Brain (organoid and tissue), 16 donors: ENCODE measurements at places on chromosomes 7 and 10.

DNA sequence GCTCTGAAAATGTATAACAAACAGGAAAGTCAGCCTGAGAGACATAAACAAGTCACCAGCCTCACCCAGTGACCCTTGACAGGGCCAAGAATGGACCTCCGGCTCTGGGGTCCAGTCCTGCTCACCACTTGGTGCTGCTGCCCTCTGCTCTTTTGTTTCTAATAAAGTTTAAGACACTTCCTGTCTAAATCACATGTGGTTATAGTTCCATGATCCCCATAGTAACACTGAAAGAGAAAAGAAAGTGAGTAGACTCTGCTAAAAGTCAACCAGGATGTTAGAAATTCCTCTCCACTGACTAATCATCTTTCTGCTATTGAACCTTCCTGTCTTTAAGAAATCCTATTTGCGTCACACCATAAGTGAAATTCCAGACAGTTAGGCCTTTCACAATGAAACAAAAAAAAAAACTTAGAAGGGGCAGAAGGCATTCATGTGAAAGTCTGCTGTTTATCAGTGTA, 179.2 kb upstream of the BET1 start:
- no peak for DNase-seq

DNA sequence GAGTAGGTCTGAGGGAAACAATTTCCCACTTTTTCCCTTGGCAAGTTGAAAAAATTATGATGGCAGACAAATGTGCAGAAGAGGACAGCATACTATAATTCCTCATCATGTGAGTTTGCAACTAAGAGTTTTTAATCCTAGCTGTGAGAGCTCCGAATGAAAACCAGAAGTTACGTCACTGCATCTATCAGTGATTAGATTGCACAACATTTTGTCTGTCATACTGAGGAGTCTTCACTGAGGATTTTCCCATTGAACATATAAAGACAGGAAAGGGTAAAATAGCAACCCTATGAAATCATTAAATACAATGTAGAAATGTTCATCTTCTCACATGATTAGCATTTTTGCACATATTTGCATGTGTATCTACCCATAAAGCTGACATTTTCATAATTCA, 45.8 kb downstream of the ZNF736 start:
- no peak for DNase-seq

- DNase-seq: no peak
These were observed 21.0 kb downstream of the ITPRIP start for GRCh38 chr10:104317269-104317710.

DNA sequence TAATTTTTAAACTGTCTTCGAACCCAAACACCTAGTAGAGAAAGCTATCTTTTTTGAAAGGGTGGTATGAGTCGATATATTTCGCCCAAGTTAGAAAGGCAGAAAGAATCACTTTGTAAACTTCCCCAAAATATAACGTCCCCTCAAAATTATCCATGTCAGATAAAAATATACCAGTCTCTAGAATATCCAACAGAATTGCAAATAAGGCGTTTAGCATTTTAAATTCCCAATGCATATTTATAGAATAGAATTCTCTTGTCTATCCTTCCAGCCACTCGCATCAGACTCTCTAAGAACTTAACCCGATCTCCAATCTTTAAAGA, 2.1 kb downstream of the CTBP2 start:
- DNase-seq: no peak

GRCh38 chr10:930625-931325, 730 bp downstream of the LARP4B start:
- no peak for DNase-seq

GRCh38 chr10:110553905-110554304, 13.6 kb upstream of the SMC3 start:
- DNase-seq: no peak

GRCh38 chr7:46576950-46577349, 655.9 kb upstream of the IGFBP3 start:
- DNase-seq: no peak

GRCh38 chr7:142865766-142866165, 10.9 kb downstream of the EPHB6 start:
- no peak for DNase-seq

DNA sequence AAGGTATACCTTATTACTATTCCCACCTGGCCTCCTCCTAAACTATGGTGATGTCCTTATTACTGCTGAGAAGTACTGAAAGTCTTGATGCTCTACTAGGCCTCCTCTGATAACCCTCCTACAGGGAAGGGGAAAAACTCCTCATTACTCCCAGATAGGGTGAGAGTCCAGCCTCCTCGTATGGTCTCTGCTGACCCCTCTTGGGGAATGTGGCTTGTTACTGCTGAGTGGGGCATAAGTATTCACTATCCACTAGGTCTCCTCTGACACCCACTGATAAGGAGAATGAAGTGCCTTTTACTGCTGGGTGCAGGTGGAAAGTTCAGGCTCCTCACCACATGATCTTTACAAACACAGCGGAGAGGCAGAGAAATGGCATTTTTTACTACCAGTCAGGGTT, 222.9 kb downstream of the CHRM2 start:
- DNase-seq: peak; percentile 11

DNA sequence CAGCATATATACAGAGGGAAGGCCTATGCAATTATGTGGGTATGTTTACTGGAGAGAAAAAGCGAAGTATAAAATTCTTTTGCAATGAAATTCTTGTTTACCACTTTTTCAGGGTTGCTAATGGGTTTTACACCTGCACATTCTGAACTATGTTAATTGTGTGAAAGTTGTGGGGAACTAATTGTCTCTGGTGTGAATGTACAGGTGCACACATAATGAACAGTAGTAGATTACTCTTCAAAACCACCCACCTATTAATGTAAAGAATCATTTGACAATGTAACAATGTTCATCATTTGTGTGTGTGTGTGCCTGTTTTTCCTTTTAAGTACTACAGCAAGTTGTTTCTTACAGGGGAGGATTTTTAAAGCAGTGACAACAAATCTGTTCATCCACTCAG, 80.0 kb upstream of the FEZF1 start:
- no peak for DNase-seq

GRCh38 chr10:132630666-132631337, 93.2 kb downstream of the INPP5A start:
- DNase-seq: no peak

DNA sequence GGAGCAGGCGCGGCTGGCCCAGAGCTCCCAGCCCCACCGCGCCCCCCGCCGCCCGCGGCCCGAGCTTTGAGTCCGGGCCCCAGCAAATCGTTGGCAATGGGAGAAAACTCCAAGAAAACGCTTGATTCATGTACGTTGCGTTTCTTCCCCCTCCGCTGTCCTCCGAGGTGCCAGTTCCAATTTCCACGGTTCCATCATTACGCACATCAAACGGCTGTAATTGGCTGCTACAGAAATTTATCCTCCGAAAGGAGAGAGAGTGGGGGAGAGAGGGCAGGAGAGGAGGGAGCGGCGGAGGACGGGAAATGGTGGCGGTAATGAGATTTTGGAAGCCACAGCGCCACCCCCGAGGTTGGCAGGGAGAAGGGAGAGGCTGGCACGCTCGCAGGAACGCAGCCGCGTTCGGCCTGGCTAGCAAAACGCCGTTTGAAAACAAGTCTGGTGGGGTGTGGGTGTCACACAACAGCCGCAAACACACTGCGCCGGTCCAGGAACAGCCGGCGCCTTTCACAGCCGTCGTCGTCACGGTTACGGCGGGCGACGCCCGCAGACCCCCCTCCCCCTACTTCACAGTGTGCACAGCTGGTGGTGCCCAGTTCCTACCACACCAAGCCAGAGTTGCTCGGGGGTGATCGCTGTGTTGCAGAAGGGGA, 57.5 kb downstream of the UNCX start:
- DNase-seq: peak; percentile 93

GRCh38 chr7:25762511-25763462, 389.2 kb upstream of the NFE2L3 start:
- DNase-seq: no peak

DNA sequence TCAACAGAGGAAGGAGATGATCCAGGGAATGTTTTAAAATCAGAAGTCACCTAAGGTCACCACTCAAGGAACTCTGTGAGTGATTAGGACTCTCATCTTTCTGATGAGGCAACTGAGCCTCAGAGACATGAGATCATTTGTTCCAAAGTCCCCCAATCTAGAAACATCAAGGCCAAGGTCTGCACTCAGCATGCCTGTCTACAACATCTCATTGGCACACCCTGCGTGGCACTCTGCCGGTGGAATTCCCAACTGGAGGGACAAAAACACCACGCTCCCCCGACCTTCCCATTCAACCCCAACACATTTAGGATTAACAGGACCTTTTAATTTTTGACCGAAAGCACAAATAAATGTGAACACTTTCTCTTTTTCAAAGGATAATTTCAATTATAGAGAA, 31.4 kb downstream of the CPXM2 start:
- DNase-seq: no peak

DNA sequence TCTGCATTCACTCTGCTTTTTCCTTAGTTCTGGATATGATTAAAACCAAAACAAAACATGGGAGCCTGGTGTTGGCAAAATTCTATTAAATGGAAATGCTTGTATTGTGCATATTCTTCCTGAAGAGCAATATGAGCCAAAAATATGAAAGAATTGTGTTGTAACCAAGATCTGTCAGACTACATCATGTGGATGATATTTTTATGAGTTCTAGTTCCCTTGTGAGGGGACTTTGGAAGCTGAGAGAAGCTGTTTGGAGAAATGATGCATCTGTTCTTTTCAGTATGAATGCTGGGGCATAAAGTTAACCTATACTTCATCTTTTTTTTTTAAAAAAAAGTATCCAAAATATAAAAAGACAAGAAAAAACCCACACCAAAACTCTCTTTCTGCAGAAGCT, 782.7 kb downstream of the ANKRD7 start:
- DNase-seq: no peak

DNA sequence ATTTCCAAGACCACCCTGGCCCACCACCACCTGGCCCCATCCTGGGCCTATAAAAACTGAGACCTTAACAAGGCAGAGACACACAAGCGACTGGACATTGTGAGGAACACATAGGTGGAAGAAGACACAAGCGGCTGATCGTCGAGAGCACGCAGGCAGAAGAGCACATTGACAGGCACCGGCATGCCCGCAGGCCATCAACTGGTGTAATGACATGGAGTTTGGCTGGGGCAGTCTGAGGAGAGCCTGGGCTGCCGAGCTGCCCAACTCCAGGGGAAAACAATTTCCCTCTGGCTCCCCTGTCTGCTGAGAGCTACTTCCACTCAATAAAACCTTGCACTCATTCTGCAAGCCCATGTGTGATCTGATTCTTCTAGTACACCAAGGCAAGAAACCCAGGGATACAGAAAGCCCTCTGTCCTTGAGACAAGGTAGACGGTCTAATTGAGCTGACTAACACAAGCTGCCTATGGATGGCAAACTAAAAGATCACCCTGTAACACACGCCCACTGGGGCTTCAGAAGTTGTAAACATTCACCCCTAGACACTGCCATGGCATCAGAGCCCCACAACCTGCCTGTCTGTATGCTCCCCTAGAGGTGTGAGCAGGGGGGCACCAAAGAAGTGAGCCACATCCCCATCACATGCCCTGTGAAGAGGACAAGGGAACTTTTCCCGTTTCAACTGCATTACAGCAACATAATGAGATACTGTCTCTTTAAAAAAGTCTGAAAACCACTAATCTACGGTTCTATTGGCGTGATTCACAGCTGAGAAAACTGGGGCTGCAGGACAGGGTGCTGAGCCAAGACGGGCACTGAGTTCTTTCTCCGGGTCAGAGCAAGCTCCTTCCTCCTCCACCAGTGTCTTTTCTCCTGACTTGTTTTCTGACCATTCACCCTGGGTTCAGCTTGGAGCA, 18.5 kb upstream of the TNS3 start:
- DNase-seq: no peak

DNA sequence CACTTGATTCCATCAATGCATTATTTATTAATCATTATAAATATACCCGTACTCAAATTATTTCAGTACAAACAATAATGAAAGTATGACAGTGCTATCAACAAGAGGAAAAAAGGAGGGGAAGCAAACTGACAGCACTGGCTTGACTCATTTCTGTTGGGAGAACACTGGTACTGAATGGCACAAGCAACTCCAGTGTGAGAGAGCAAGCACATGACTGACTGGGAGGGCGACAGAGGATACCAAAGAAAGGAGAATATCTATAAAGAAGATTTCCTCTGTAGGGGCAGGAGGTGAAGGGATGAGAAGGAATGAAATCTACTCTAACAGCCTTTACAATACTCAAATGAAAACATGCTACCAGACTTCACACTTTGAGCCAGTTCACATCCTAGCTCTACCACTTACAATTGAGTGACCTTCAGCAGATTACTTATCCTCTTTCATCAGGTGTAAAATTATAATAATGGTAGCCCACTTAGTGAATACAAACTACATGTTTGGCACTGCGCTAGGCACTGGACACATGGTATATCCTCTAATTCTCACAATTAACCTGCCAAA, 1.5 kb downstream of the USP54 start:
- no peak for DNase-seq

DNA sequence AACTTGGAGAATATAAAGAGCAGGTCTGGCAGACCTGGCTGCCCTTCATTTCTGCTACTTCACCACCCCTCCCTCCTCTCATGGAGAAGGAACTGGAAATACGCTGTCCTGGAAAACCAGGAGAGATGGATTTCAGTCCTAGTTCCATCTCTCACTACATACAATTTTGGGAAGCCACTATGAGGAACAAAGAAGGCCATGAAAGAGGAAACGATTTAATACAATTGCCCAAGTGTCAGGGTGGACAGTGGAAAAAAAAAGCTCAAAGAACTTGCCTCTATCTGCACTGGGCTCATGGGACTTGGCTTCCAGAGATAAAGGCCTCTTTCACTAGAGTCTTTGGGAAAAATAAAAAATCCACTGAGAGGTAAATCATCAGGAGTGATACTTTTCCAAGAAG, 561.7 kb downstream of the KCNMA1 start:
- no peak for DNase-seq

DNA sequence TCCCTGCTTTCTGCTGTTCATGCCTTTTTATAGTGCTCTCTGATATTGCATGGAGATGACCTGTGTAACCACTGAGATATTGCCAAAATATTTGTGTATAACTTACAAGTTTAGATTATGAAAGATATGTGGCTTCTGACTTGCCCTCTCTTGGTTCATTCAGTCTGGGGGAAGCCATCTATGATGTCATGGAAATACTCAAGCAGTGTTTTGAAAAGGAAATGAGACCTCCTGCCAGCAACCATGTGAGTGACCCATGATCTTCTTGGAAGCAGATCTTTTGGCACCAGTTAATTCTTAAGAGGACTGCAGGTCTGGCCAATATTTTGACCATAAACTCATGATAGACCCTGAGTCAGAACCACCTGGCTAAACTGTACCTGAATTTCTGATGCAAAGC, 183.0 kb downstream of the THSD7A start:
- DNase-seq: no peak

- DNase-seq: no peak
These were observed 21.0 kb downstream of the ANKRD30A start for GRCh38 chr10:37146443-37146842.

DNA sequence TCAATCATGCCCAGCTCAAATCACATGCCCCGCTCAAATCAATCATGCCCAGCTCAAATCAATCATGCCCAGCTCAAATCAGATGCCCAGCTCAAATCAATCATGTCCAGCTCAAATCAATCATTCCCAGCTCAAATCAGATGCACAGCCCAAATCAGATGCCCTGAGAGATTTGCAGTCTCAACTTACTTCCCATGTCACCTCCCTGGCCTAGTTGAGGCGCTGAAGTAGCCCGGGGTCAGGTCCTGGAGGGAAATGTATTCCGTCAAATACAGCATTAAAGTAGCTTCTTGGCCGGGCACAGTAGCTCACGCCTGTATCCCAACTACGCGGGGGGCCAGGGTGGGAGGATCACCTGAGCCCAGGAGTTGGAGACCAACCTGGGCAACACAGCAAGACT, 15.7 kb upstream of the PRKAR1B start:
- DNase-seq: no peak

GRCh38 chr10:68408898-68409518, 1.9 kb upstream of the RUFY2 start:
- DNase-seq: no peak
